Hepatocyte (in vitro differentiated cells): ENCODE measurements at places on chromosomes 12 and 14. TPM values are rescaled to one million over a fixed set of nuclear protein-coding genes. Genes with fewer than 3 reads are reported as not detected.

KLRD1 gene
- polyA plus RNA-seq = 0.69 and 0.70 TPM in 2 replicates

LGALS3 gene
- 690 and 766 TPM in 2 replicates for polyA plus RNA-seq

P2RX7 gene
- 1.1 and 1.7 TPM in 2 replicates for polyA plus RNA-seq

GLRX5 gene
- polyA plus RNA-seq = 94.5 and 105 TPM in 2 replicates

B4GALNT1 gene
- 0.97 and 1.2 TPM in 2 replicates for polyA plus RNA-seq

SRRM4 gene
- 0.01 and 0.05 TPM in 2 replicates for polyA plus RNA-seq

ENDOU gene
- polyA plus RNA-seq = 1.0 TPM in 1 of 2 replicates, not detected in the other

TWF1 gene
- 55.3 and 66.0 TPM in 2 replicates for polyA plus RNA-seq

NYNRIN gene
- polyA plus RNA-seq = 34.4 and 34.5 TPM in 2 replicates

EXOC3L4 gene
- polyA plus RNA-seq = 31.0 and 40.3 TPM in 2 replicates

ANO2 gene
- 1.0 TPM in 1 of 2 replicates, not detected in the other for polyA plus RNA-seq

SOAT2 gene
- polyA plus RNA-seq = 28.9 and 29.4 TPM in 2 replicates

CCDC38 gene
- polyA plus RNA-seq = 0.55 TPM in 1 of 2 replicates, not detected in the other

FOXN3 gene
- 36.7 and 42.2 TPM in 2 replicates for polyA plus RNA-seq

DDX23 gene
- 41.7 and 46.5 TPM in 2 replicates for polyA plus RNA-seq

GUCY2C gene
- 12.9 and 26.5 TPM in 2 replicates for polyA plus RNA-seq

ABCD2 gene
- polyA plus RNA-seq = 0.19 TPM in 1 of 2 replicates, not detected in the other

LTA4H gene
- polyA plus RNA-seq = 35.0 and 42.1 TPM in 2 replicates

EML5 gene
- polyA plus RNA-seq = 0.15 TPM in 1 of 2 replicates, not detected in the other

SLC6A13 gene
- 5.9 and 13.0 TPM in 2 replicates for polyA plus RNA-seq

HOXC13 gene
- 0.06 and 0.69 TPM in 2 replicates for polyA plus RNA-seq

SMCO2 gene
- 0.43 TPM in 1 of 2 replicates, not detected in the other for polyA plus RNA-seq

GLT1D1 gene
- 1.1 and 1.9 TPM in 2 replicates for polyA plus RNA-seq

HOXC5 gene
- 0.18 and 1.1 TPM in 2 replicates for polyA plus RNA-seq

ACOT6 gene
- polyA plus RNA-seq = not detected in 2 replicates

NID2 gene
- 60.4 and 65.7 TPM in 2 replicates for polyA plus RNA-seq

LBHD2 gene
- polyA plus RNA-seq = 0.21 TPM in 1 of 2 replicates, not detected in the other

GPR132 gene
- 0.23 and 0.41 TPM in 2 replicates for polyA plus RNA-seq

CISTR gene
- not detected in 2 replicates for polyA plus RNA-seq

CCDC175 gene
- polyA plus RNA-seq = not detected in 2 replicates

HPD gene
- 9.2 and 20.9 TPM in 2 replicates for polyA plus RNA-seq

FNTB gene
- polyA plus RNA-seq = 19.5 and 24.3 TPM in 2 replicates

MYRFL gene
- polyA plus RNA-seq = 2.3 and 2.7 TPM in 2 replicates

SIX4 gene
- 1.1 and 1.7 TPM in 2 replicates for polyA plus RNA-seq

CLEC4A gene
- polyA plus RNA-seq = 0.58 and 1.0 TPM in 2 replicates

PXMP2 gene
- polyA plus RNA-seq = 76.1 and 82.7 TPM in 2 replicates

ETFBKMT gene
- 2.0 and 4.7 TPM in 2 replicates for polyA plus RNA-seq

PLEKHD1 gene
- not detected in 2 replicates for polyA plus RNA-seq

RNASE4 gene
- polyA plus RNA-seq = 31.1 and 44.5 TPM in 2 replicates

DNAJC22 gene
- polyA plus RNA-seq = 16.1 and 17.8 TPM in 2 replicates

RDH16 gene
- 0.58 and 0.64 TPM in 2 replicates for polyA plus RNA-seq

CIT gene
- 3.6 and 3.7 TPM in 2 replicates for polyA plus RNA-seq

GPRC5D gene
- polyA plus RNA-seq = not detected in 2 replicates

GRIN2B gene
- 0.26 and 0.75 TPM in 2 replicates for polyA plus RNA-seq

ARHGEF25 gene
- 0.29 and 1.3 TPM in 2 replicates for polyA plus RNA-seq
